ENCODE measurements at places on chromosomes 16 and 17.

GRCh38 chr16:49527611-49528010, 154.0 kb downstream of the C16orf78 start:
- DNase-seq, result no peak

DNA sequence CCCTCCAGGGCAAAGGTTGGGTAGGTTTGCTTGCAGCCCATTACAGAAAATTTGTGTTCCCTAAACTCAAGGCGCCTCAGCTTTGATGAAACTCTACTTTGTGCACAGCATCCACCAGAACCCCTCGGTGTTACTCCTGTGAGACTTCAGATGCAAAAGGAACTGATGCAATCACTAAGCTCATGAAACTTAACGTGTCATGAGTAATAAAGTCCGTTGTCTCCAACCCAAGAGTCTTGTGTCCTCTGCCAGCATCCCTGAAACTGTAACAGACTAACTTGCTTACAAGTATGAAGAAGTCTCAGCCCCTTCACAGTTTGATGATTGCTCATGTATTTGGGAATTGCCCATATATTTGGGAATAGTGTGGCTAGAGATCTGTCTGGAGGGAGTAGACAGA, 74.8 kb upstream of the MARCHF10 start:
- no peak for DNase-seq

DNA sequence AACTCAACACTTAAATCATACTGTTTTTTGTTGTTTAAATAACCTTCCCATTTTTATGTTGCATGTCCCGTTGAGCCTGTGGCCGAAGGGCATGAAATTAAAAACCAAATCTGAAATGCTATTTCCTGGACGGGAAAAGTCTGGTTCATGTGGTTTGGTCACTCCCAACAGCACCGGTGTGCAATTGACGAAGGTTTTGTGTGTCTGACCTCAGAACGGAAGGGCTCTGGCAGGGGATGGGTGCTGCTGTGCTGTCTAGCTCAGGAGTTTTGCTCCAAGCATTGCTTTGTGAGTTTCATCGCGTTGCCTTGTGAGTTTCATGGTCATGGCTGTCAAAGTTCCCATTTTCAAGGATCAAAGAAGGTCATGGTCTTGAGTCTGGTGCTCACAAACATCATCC, 363.3 kb downstream of the XYLT1 start:
- no peak for DNase-seq

GRCh38 chr16:88435437-88436355, 17.4 kb upstream of the ZFPM1 start:
- no peak for DNase-seq

DNA sequence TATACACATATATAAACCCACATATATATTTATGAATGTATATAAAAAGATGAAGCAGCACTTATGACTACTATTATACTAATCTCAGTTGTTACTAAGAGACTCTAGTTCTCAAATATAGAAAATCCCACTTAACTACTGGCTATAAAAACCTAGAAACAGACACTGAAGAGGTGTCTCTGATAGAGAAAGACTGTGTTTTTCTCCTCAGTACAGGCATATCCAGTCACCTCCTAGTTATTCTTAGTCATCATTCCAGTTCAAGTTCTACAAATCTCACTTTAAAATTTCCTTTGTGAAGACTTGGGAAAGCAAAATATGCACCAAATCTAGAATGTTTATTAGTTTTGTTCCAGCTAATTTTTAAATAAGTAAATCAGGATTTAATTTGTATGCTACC, 93.9 kb downstream of the STH start:
- no peak for DNase-seq

- DNase-seq, result no peak
Measured at GRCh38 chr16:73199214-73199613, 151.3 kb upstream of the ZFHX3 start.

GRCh38 chr17:7929158-7930023, at the start of gene KCNAB3:
Gene KCNAB3, minus strand, starts transcription at chr17:7929856. Its CDS starts 421 bp downstream, at chr17:7929435.
- no peak for DNase-seq

DNA sequence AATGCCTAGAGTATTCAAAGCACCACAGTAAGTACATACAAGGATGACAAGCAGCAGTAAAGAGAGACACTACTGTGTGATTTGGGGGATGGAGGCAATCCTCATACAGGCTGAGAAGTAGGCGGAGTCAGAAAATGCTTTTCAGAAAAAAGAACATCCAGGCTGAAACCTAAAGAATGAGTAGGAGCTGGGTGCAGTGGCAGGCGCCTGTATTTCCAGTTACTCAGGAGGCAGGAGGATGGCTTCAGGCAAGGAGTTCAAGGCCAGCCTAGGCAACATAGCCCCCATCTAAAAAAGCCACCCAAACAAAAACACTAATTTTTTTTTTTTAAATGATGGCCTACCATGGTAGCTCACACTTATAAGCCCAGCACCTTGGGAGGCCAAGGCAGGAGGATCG, 10.3 kb downstream of the KANSL1 start:
- no peak for DNase-seq

DNA sequence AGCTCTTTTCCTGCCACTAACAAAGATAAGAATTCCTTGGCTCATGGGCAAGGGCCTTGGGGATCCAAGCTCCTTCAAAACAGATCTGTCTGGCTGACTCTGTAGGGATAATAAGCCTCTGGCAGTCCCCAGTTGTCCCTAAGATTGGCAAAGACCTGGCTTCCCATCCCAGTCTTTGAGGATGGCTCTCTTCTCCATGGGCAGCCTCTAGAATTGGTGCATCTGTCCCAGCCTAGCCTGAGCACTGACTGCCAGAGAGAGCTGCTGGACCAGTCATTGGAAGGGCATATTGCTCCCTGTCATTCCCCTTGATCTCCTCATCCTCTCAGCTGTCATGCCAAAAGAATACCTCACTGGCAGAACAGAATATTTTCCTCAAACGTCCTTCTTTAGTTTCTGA, 13.2 kb upstream of the CUEDC1 start:
- DNase-seq, result no peak

GRCh38 chr16:85624646-85625045, 11.5 kb downstream of the GSE1 start:
- no peak for DNase-seq

GRCh38 chr16:27482397-27483087, 67.2 kb downstream of the GTF3C1 start:
- no peak for DNase-seq

DNA sequence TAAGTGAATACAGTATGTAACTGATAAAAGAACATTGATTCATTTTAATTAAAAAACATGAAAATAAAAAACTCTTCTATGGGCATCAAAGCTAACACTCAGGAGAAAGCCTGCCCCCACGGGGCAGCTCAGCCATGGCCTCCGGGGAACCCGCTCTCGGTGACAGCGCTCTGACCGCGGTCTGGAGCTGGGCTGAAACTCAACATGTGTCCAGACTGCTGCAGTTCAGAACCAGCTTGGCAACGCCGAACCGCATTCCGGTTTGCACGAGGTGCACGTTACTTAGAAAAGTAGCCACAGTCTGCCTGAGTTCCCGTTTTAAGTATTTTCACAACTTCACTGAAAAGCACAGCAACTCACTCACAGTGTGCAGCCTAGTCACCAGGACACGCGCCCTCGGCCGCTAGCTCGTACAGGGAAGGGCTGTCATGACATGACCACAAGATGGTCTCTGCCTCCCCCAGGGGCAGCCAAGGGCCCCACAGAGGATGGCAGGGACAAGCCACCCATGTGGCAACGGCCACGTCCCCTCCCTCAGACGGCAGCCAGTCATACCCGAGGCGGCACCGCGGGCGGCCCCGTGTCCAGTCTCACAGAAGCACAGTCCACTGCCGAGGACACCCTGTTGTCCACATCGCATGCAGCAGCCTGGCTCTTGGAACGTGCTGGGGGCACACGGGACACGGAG, 77.1 kb upstream of the METRNL start:
- DNase-seq, result no peak

- DNase-seq, result no peak
Measured at GRCh38 chr17:21113716-21114115, 13.0 kb upstream of the DHRS7B start.

DNA sequence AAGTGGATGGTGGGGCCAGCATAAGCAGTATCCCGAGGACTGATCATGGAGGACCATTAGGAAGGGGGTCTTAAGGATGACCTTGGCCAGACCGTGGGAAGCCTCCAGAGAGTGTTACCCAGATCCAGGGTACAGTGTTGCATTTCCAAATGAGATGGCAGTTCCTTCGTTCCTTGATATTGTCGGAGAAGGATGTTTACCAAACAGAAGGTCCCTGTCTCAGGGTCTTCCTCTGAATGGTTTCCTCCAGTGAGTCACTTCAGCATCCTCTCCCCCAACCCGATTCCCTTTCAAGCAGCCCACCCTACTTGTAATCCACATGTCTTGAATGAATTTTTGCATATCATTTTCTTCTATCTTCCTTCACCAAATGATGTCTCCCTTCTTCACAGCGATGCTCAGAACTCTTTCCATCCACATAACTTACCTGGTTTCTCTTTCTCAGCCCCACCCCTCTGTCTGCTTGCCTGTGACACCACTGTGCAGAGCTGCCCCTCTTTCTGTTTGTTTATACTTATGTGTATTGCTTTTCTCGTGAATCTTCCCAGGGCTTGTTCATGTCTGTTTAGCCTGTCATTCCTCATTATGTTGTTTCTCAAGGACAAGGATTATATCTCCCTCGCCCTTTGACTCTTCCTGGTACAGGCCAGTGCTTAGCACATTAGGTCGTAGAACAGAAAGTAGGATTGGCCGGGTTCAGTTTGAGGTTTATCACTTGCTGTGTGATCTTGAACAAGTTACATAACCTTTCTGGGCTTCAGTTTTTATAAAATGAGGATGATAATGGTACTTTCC, 5.7 kb downstream of the GOSR2 start:
- DNase-seq, result no peak

- no peak for DNase-seq
Measured at GRCh38 chr16:58670177-58670576, 14.4 kb downstream of the SLC38A7 start.

DNA sequence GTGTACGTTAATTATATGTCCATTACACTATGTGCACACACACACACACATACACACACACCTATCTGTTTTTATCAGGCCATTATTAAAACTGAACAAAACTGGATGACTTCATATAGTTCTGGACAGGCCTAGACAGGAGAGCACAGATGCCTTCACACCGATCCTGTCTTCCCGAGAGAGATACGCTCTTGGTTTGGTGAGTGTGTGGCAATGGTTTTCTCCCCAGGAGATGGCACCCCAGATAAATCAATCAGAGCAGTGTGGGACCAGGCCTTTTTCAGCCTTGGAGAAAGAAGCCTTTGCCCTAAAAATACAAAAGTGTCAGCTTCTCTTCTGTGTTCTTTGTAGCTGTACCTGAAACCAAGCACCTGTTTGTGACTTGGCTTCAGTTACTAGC, 83.7 kb downstream of the CPPED1 start:
- no peak for DNase-seq

GRCh38 chr17:31568121-31568520, 176.6 kb downstream of the RAB11FIP4 start:
- DNase-seq, result no peak

GRCh38 chr17:66387392-66387981, 85.1 kb downstream of the PRKCA start:
- DNase-seq, result no peak
